ENCODE measurements at places on chromosomes 2 and 18. TPM values are rescaled to one million over a fixed set of nuclear protein-coding genes. Genes with fewer than 3 reads are reported as not detected.

Gene CCDC74A
- total RNA-seq, result 4.1 TPM

Gene LOXL3
- 16.1 TPM for total RNA-seq

Gene PROC
- total RNA-seq, result not detected

Gene CRYBA2
- total RNA-seq, result not detected

Gene ZBTB7C
- 0.78 TPM for total RNA-seq

Gene TWIST2
- 0.16 TPM for total RNA-seq

Gene ARHGAP25
- 2.0 TPM for total RNA-seq

Gene TMEM247
- not detected for total RNA-seq

Gene IL37
- total RNA-seq, result not detected

Gene OTOS
- 0.94 TPM for total RNA-seq

Gene GALNT5
- 0.16 TPM for total RNA-seq

Gene BUB1
- total RNA-seq, result 7.8 TPM

Gene MC2R
- total RNA-seq, result not detected

Gene REG3G
- total RNA-seq, result not detected

Gene RIT2
- 21.8 TPM for total RNA-seq

Gene VWA3B
- total RNA-seq, result 0.31 TPM

Gene GKN1
- total RNA-seq, result not detected

All from occipital lobe (tissue), 3 donors.